Activated T-cell treated with anti-CD3 and anti-CD28 coated beads for 48 hours (primary cell): ENCODE measurements at places on chromosomes 16 and 17.

GRCh38 chr17:48469227-48469626 lies 39.2 kb upstream of the SKAP1 start:
- no peak for DNase-seq

DNA sequence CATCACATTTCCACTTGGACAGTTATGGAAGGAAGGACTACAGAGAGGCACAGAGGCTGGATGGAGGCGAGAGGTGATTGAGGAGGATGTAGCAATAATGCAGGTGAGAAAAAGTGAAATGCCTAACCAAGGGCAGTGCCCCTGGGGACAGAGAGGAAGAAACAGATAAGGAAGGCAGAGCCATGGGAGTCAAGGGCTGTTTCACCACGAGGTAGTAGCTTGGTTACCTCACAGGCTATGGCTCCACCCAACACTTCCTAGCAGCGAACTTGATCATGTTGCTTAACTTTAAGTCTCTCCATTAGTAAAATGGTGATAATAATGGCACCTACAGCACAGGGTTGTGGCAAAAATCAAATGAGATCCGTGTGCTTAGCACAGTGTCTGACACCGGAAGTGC lies 83.9 kb downstream of the YPEL2 start:
- DNase-seq, result no peak

DNA sequence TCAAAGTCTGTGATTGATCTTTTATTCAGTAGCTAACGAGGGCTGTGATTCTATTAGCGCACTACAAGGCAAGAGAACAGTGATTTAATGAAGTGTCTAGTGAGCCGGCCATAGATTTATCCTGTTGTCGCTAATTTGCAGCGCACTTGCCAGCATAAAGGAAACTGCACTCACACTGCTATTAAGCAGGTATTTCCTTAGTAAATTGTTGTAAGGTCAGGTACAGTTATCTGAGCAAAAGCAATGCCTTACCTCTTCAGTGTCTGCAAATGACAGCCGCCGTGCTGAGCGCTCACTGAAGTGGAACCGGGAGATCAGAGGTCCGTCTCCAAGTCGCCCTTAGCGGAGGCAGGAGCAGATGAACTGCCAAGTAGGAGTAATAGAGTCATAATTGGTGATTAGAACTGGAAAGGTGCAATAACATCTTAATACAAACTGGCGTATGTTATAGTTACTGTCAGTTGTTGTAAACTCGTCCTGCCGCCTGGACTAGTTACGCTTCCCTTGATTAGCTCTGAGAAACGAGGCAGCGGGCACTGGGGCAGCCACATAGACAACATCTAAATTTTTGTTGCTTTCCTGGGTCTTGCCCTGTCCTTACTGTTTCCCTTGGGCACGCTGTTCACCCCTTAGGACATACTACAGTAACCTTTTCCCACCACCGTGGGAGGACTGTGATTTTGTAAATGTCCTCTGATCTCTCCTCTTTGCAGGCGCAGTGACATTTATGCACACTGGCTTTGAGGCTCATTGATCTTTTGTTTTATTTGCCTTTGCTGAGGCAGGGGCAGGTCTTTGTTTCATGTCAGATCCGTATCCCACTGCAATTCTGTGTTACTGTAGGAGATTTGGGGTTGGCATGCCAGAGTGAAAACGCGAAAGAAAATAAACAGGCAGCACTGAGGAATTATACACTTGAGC lies 363.1 kb downstream of the WWOX start:
- DNase-seq, result no peak

- no peak for DNase-seq
Measured at GRCh38 chr17:59533694-59534093, 31.7 kb upstream of the DHX40 start.

GRCh38 chr17:47197821-47198220 lies 8.7 kb upstream of the CDC27 start:
- no peak for DNase-seq

- no peak for DNase-seq
Measured at GRCh38 chr17:33602981-33603380, 309.9 kb upstream of the ASIC2 start.

- DNase-seq, result no peak
Measured at GRCh38 chr16:64012166-64012565, 1109.7 kb downstream of the CDH11 start.

- DNase-seq, result no peak
Measured at GRCh38 chr17:16950488-16950887, 21.4 kb downstream of the TNFRSF13B start.
